ENCODE measurements at places on chromosomes 5 and 9.

DNA sequence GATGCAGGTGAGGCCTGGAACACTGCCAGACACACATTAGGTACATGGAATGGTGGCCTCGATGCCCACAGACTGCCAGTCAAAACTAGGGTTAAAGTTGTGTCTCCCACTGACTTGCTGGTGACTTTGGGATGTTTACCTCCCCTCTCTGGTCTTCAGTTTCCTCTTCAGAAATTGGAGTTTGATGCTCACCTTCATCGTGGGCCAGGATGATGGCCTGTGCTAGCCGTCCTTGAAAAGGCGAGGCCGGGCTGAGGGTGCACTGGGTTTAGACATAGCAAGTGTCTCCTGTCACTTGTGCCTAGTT lies 49.0 kb upstream of the FOXE1 start:
- DNase-seq = no peak

DNA sequence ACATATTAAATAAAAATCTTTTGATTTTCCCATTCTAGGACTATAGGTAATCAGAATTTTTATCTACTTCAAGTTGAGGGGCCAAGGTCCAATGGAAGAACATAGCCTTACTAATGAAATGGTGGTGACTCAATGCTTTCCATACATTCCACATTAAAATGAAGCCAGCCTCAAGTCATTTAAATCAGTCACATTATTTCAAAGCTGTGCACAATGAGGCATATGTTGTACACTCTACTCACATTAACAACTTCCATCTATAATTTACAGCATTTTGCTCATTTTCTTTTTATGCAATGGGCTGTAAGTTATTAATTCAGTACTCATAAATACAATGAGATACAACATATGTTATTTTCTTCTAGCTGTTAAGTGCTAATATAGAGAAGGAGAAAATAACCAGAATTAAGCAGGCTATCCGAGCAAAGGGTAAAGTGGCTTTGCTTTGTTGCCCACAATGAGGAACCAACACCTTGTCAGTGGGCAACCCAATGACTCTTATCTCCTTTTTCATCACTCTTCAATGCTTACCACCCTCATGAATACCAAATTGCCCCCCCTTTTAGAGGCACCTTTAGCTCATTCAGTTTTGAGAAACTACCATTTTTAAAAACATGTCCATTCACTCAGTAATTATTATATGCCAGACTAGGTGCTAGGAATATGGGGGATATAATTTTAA lies 52.4 kb downstream of the TTLL11 start:
- no peak for DNase-seq

DNA sequence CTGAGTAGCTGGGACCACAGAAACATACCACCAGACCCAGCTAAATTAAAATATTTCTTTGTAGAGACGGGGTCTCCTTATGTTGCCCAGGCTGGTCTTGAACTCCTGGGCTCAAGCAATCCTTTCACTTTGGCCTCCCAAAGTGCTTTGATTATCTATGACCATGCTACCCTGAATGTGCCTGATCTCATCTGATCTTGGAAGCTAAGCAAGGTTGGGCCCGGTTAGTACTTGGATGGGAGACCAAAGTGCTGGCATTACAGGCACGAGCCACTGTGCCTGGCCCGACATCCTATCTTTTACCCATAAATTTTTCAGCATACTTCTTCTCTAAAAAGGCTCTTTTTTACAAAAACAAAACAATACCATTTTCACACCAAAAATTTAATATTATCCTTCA lies 137.0 kb upstream of the LRRTM2 start:
- DNase-seq = no peak

DNA sequence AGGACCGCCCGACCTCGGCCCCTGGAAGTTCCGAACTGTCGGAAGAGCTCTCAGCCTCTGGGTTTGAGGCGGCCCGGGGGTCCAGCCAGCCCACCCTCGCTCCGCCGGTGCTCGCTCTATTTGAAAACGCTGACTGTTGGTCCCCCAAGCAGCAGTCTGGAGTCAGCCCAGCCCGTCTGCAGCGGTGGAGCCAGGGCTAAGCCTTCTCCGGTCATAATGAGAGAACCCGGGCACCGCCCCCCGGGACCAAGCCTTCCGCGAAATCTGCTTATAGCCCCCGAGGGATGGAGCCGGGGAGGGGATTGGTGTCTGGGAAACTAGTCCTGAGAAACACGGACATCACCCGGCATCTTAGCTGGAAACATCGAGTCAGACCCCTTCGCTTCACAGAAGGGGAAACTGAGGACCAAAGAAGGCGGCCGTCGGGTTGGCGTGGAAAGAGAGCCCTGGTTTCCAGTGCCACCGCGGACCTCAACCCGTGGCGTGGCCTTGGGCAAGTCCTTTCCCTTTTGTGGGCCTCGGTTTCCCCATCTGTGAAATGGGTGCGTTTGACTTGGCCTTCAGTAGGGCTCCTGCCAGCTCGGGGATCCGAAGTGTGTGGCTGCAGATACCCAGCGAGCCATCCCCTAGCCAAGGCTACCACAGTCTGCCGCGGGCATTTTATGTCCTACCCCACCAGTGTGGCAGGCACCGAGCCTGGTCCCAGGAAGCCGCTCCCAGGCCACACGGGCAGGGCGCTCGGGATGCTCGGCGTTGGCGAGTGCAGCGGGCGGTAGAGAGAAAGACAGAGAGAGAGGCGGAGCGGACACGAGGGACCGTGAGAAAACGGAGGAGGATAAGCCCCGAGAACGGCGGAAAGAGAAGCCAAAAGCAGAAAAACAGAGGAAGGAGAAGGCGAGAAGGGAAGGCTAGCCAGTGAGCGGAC lies 857 bp downstream of the ADAM19 start:
- DNase-seq = no peak

- no peak for DNase-seq
Measured at GRCh38 chr5:16417398-16418074, 48.1 kb downstream of the ZNF622 start.

GRCh38 chr5:180553530-180553929 lies 37.8 kb downstream of the SCGB3A1 start:
- no peak for DNase-seq
